ENCODE measurements at places on chromosomes 16 and 17.

DNA sequence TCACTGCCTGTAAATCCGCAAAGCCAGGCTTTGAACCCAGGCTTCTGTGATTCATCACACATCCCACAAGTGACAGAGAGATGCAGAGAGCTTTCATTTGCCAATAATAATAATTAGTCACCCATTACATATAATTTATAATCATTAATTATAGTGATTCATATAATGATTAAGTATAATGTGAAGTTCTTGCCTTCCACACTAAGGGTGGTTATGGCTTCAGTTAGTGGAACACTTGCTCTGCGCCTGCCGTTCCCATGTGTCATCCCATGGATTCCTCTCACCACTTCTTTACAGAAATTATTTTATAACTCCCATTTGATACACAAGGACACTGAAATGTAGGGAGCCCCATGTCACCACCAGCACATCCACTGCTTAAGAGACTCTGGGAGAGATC is 39.8 kb upstream of the XYLT1 start:
- no peak for DNase-seq

- no peak for DNase-seq
Measured at GRCh38 chr17:80380555-80381002, 34.4 kb upstream of the ENDOV start.

DNA sequence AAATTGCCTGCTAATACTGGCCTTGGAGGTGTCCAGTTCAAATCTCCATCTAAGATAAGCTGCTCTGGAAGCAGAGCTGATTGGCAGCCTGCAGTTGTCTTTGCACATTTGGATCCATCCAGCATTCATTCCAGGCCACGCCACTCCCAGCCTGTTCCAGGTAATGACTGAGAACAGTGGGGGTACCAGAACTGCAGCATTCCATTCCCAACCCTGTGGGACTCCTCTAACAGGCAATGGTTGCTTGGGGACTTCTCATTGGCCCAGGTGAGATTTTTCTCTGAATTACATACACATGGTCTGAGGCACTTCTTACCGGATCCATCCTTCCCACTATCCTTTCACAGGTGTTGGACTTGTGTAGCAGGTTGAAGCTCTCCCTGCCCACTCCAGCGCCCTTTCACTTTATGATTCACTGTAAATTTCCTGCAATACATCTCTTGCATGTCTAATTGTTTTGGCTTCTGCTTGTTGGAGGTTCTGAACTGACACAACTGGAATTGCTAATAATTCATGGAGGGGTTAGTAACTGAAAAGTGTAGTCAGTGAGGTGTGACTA is 206.1 kb upstream of the ZFHX3 start:
- no peak for DNase-seq

DNA sequence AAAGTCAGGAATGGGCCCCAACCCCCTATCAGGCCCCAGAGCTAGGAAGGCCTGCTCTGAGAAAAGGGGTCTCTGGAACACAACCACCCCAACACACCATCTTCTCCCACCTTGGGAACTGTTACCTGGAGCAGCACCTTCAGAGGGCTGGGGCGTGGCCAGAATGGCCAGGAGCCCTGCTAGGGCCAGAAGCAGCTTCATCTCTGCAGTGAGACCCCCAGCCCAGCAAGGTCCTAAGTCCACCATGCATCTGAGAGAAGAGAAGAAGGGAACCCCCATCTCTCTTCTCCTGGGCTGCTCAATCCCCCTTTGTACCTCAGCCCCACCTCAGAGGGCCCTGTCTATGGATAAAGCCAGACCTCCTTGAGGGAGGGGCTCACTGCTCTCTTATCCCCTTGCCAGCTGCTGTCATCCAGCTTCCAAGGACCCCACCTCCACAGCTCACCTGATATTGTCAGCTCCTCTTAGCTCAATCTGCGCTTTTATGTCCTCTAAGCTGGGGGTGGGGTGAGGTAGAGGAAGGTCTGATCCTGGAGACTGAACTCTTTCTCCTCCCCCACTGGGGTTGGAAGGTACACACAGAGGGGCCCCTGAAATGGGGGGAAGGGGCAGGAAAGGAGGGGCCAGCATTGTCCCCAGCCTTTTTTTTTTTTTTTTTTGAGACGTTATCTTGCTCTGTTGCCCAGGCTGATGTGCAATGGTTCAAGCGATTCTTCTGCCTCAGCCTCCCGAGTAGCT is at the start of gene MPO:
MPO (minus strand) TSS at position 456 of the 738 bp plus-strand sequence; CDS start at position 279, 177 bp downstream.
- DNase-seq: no peak

DNA sequence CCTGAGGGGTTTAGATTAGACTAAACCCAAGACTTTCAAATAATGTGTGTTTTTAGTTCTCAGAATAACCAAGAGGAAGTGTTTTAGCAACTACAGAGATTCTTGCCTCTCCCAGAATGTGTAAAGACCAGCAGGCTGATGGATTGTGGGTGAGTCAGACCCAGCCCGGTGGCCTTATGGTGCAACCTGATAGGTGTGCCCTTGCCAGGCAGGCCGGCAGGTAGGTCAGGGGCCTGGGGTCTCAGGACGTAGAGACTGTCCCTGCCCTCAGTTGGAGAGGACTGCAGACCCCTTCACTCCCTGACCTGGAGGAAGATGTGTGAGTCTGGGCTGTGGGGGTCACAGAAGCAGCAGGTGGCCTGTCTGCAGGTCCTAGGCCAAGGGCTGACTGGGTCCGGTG is 47.2 kb upstream of the ACSF3 start:
- no peak for DNase-seq

DNA sequence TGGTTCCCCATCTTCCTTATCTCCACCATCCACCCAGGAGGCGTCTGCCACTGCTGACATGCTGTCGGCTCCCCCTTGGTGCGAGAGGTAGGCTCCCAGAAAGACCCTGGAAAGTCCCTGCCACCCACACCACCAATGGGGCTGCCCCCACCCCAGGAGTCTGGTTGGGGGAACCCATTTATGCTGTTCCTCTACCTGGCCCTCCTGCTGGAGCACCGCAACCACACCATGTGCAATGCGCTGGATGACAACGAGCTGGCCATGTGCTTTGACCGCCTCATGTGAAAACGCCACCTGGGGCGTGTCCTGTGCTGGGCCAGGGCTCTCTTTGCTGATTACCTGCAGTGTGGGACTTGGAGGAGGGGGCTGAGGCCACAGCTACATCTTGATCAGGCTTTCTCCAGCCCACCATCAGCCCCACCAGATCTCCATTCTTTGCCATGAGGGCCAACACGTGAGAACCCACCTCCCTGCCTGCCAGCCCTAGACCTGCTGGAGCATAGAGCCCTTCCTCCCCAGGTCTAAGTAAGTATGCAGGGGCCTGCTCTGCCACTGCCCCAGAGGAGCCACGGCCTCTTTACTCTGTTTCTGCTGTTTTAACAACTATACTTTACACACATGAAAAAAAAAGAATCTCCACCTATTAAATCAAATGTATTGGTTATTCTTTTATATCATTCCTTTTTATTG is 7.9 kb upstream of the ALDH3A1 start:
- DNase-seq: no peak

DNA sequence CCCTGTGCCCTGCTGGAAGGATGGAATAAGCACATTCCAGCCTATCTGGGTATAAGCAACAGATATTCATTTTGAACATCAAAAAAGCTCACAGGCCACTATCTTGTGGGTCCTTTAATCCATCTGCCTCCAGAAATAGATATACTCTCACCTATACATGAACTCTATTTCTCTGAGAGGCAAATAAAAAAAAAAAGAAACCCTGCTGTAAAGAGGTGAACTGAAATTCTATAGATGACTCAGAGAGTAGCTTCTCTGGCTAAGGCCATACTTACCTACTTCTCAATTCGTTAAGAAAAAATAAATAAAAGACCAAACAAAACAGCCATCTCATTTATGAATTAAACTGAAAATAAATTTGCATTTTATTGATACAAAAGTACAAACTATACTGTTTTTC is 86.3 kb downstream of the DYNLRB2 start:
- no peak for DNase-seq

- DNase-seq: peak; percentile 84
Measured at GRCh38 chr17:76736349-76737081, 616 bp downstream of the SRSF2 start.

- DNase-seq: peak; percentile 64
Measured at GRCh38 chr16:16120382-16121184, 102.7 kb downstream of the ABCC6 start.

GRCh38 chr16:14324581-14324980 is 253.5 kb downstream of the MRTFB start:
- no peak for DNase-seq

DNA sequence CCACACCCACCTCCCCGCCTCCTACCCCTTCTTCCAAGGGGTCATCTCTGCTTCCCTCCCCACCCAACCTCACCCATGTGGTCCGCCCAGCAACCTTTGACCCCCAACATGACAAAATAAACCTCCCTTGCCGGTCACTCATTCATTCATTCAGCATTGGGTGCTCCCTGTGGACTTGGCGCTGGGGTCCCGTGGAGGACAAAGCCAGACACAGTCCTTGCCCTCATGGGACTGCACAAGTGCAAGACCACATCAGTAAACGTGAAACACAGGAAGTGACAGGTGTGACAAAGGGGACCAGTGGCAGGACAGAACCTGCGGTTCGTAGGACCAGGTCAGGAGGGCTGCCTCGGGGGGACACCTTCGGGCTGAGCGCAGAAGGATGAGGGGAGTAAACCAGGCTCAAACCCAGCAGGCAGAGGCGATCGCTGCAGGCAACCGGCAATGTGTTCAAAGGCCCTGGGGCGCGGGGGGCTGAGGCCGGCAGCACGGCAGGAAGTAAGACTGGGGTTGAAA is 185.4 kb downstream of the SEC14L1 start:
- no peak for DNase-seq

- peak; percentile 56 for DNase-seq
Measured at GRCh38 chr16:89354325-89354724, 136.0 kb downstream of the ANKRD11 start.

DNA sequence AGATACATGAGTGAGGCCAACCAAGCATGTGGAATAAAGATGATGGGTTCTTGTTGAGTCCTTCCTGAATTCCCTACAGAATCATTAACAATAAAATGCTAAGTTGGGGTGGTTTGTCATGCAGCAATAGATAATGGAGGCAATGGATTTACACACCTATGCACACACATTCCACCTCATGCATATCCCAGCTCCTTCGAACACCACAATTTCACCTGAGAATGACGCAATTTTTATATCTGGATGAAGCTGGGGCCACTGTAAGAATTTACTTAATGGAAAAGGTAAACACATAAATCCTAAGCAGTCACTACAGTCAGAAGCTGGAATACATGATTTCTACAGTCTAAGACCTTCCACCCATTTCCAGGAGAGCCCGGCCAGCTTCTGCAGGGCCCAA is 49.8 kb upstream of the ICAM2 start:
- no peak for DNase-seq

- DNase-seq: peak; percentile 68
Measured at GRCh38 chr17:13931800-13932460, 137.4 kb upstream of the COX10 start.

- DNase-seq: peak; percentile 42
Measured at GRCh38 chr17:78291944-78292910, 60.8 kb downstream of the TMEM235 start.

DNA sequence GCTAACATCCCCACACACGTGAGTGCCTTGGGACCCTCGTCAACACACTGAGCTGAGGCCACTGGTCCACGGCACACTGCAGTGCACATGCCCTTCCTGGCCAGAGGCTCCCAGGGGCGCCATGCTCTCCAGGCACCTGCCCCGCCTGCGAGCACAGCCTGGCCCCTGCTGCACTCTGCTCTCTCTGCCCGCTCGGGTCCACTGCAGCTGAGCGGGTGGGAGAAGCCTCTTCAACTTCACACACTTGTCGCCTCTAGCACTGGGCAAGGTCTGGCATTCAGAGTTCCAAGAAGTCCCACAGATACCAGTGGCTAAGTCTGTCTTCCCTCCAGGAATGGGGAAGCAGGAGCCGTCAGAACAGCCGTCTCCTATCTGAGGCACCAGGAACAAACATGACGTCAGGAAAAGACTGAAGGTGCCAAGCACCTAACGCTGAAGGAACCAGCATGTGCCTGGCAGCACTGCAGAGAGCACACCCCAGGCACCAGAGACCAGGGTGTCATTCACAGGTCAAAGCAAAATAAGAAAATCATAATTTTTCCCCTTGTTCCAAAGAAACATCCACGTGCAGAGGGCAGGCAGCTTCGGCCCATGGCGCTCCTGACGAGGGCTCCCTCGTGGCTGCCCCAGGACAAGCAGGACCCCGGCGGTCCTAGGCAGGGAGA is 82.9 kb downstream of the ZNF778 start:
- DNase-seq: peak; percentile 54

- peak; percentile 11 for DNase-seq
Measured at GRCh38 chr17:83196973-83197880, 117.8 kb downstream of the METRNL start.

DNA sequence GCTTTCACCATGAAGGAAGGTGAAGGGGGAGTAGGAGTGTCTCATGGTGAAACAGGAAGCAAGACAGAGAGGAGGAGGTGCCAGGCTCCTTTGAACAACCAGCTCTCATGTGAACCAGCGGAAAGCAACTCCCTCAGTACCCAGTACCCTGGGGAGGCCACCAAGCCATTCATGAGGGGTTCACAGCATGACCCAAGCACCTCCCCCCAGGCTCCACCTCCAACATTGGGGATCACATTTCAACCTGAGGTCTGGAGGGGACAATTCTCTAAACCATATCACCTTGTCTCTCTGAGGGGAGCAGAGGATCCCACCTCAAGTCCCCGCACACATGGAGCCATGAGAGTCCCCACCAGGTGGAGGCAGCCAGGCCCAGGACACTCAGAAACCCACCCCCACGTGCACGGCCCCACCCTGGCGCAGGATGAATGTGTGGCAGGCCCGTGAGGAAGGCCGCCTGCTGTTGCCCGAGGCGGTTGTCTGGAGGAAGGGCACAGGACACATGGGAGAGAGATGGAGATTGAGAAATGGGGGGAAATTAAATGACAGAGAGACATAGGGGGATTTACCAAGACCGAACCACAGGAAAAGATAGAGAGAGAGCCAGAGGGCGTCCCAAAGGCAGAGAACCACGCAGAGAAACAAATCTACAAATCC is 85.9 kb downstream of the TMEM132E start:
- DNase-seq: no peak

GRCh38 chr17:45660474-45660873 is 123.6 kb upstream of the CRHR1 start:
- no peak for DNase-seq

DNA sequence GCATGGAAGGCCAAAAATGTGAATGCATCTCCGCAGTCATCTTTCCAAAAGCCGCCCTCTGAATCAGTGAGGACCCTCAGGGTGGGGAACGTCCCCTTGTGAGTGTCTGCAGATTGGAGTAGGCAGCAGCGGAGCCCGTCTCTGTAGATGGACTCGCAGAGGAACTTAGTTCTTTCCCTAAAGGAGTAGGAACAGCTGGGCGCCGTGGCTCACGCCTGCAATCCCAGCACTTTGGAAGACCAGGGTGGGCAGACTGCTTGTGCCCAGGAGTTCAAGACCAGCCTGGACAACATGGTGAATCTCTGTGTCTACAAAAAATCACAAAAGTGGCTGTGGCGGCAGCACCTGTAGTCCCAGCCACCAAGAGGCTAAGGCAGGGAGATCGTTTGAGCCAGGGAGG is 53.7 kb downstream of the WDR45B start:
- no peak for DNase-seq

- DNase-seq: no peak
Measured at GRCh38 chr17:16423226-16423872, 8.0 kb downstream of the TRPV2 start.
